ENCODE measurements at places on chromosomes 6 and 20.

DNA sequence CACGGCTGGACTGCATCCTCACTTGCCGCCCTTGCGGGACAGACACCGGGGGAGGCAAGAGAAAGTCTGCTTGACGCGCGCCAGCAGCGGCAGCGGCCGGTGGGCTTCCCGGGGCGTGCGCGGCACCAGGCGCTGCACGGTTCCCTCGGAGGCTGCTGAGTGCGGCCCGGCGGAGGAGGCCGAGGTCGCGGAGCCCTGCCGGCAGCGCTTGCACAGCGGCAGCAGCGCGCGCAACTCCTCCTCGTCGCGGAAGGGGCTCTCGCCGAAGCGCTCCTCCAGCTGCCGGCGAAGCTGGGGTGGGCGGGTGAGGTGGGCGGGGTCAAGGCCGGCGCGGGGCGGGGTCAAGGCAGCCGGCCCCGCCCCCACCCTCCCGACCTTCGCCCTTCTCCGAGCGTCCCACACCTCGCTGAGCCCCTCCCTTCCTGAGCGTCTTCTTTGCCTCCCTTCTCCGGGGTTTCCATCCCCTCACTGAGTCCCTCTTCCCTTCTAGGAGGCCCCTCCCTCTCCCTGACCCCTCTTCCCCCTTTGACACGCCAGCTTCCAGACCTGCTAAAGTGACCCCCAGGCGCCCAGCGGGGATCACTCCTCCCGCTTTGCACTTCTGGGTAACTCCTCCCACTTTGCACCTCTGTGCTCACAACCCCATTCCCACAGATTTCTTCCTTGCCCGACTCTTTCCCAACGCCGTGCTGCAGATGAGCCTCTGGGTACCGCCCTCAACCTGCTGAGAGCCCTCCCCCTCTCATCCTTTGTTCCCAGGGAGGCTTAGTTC lies 8.8 kb downstream of the DUSP15 start:
- peak; percentile 63 for DNase-seq

DNA sequence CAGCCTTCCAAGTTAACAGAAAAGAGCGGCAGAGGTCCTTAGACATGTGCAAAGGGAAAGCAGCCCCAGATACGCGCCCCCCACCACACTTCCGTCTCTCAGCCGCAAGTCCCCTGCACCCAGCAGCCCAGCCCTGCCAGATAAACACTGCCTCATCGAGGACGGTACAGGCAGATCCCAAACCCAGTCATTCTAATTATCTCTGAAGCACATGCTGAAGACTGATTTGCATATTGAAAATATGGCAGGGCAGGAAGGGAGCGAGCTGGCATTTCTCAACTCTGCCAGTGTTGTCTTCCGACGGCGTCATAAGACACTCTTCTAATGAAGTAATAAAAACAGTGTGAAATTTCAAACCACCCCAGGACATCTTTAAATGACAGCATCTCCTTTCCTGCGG lies 122.8 kb upstream of the CDH4 start:
- DNase-seq, result no peak

- DNase-seq, result no peak
Observed at GRCh38 chr6:42555477-42556457, 8.1 kb upstream of the UBR2 start.

DNA sequence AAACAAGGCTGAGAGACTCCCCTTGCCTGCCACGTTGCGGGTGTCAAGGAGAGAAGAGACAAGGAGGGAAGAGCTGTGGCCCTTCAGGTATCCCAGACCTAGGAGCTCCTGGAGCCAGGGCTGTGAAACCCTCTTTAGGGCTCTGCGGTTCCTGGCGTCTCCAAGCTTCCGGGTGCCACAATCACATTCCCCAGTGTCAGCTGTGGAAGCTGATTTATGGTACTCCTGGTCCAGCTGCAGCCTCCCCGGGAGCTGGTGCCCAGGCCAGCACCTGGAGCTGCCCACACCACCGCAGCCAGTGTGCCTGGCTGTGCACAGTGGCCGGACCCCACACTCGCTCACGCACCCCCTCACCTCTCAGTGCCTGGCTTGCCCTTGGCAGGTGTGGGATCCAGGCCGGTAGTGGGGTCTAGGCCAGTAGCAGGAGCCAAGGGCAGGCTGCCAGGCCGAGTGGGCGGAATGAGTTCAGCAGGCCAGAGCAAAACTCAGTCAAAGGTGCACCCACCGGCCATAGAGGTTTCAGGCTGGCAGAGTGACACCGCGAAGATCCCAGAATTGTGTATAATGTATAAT lies 58.9 kb upstream of the L3MBTL3 start:
- DNase-seq, result no peak

- DNase-seq, result no peak
Observed at GRCh38 chr20:44728801-44729443, 13.8 kb downstream of the CCN5 start.

DNA sequence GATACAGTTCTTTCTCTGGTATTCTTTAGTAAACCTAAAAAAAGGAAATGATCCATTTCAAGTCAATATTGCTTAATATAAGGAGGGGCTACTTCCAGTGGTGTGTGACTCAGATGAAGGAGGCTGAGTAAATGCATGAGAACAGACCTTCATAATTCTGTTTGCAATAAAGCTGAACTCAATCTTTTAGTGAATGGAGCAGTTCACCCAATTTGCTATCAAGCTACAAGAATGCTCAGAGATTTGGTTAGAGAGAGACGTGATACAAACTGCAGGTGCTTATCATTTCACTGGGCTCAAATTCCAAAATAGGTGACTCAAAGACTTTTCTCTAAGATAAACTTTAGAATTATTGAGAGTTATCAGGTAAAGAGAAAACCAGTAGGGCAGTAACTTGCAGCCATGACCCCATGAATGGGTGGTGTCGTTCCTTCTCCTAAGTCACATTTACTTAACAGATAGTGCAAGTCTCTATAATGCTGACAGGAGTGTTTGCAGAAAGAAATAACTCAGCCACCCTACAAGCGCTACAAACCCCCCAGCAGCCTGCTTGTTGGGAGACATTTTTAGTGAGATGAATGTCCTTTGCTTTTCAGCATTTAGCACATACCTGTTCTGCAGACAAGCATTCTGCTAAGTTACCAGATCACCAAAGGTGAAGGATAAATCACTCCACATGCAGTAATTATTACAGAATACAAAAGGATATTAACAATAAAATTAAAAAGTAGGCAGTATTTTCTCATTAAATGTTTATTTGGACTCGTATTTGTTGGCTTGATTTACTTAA lies 16.4 kb upstream of the BLOC1S5 start:
- no peak for DNase-seq

GRCh38 chr6:145602726-145603326 lies 132.5 kb downstream of the EPM2A start:
- no peak for DNase-seq

DNA sequence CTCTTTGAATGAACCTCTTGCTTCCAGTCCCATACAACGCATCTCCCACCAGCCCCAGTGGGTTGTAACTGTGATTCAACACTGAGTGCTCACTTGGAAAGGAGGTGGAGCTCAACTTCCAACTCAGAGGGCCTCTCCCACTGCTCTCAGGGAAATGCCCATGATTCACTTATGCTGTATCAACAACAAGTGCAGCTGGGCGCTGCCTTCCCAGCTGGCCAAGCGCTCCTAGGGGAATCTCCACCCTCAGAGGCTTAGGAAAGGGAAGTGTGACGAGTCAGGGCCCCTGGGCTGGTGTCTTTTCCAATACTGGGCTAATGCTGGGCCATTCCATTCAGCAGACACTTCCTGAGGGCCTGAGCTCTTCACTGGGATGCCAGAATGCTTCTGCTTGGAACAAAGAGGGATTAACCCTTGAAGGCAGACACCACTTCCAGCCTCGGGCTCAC lies 8.1 kb upstream of the OCSTAMP start:
- no peak for DNase-seq

GRCh38 chr6:167058261-167058660 lies 59.1 kb downstream of the CEP43 start:
- DNase-seq, result no peak

GRCh38 chr6:96823743-96824142 lies 13.5 kb downstream of the GPR63 start:
- no peak for DNase-seq

- no peak for DNase-seq
Observed at GRCh38 chr6:2783188-2783963, 18.2 kb downstream of the WRNIP1 start.

DNA sequence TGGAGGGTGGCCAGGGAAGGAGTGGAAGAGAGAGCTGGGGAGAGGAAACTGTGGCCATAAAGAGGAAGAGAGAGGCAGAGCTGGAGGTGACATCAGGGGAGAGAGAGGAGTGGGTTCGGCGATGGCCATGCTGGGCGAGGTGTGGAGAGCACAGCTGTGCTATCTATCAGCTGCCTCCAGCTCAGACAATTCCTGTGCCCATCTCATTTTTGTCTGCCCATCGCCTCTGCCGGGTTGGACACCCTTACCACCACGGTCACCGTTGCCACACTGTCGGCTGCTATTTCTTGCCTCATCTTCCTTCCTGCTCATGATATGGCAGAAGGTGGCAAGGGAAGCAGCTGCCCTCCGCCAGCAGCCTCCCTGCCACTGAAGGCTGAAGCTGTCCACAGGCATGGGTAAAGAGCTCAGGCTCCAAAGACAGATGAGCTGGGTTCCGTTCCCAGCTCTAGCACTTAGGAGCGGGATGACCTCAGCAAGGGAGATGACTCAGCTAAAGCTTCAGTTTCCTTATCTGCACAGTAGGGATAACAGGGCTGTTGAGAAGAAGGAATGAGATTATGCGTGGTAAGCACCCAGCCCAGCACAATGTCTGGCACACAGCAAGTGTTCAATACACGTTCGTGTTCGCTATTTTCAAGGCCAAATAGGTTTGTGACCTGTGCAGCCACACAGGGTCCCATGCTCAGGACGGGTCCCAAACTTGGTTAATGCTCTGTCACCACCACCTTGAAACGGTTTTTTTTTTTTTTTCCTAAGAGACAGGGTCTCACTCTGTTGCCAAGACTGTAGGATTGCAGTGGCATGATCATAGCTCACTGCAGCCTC lies 21.9 kb upstream of the TAF8 start:
- no peak for DNase-seq

DNA sequence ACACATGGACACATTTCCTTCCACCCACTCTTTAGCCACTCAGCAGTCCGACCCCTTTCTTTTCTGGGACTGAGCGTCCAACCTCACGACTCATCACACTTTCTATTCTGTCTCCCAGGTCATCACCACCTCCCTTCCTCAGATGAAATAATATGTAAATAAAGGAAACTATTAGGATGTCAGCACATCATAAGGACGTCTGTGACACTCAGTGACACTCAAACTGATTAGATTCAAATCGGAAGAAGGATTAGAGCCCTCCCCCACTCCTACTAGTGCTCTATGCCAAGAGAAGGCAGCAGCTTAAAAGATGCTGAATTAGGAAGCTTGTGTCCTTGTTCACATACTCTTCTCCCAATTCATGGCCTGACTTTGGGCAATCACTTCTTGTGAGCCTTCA lies 113.6 kb downstream of the TNFRSF21 start:
- no peak for DNase-seq

GRCh38 chr6:7169296-7169721 lies 61.5 kb downstream of the RREB1 start:
- no peak for DNase-seq

DNA sequence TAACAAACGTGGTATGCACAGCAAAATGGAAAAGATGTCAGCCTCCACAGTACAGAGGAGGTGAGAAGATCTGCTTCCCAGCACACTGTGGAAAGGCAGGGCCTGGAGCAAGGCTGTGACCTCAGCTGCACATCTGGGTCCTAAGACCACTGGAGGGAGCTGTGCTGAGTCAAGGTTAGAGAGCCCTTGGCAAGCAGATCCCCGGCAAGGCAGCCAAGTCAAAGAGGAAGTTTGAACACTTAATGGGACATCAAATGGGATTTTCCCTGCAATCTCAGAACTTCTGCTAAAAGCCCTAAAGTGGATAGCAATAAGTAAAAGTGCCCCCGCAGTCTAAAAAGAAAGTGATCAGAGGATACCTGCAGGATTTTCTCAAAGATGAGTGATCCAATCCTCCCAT lies 39.5 kb downstream of the UNC5CL start:
- DNase-seq, result peak; percentile 66

DNA sequence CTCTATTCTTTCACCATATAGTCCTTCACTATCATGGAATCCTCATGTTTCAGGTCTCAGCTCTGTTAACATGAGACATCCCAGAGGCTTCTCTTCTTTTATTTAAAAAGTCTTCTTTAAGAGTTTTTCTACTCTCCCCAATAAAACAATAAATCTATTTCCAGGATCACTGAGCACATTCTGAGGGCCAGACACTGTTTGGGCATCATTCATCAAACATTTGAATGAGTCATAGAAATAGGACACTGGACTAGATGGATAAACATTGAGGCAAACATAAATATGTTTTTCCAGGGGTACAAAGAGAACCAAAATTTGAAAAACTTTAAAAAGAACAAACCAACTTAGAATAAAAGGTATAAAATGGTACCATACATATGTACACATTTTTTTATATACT lies 554.4 kb downstream of the KIF16B start:
- no peak for DNase-seq

- DNase-seq, result no peak
Observed at GRCh38 chr6:95693108-95693507, 115.8 kb downstream of the MANEA start.

GRCh38 chr20:36225666-36226065 lies 10.6 kb upstream of the AAR2 start:
- DNase-seq, result no peak

DNA sequence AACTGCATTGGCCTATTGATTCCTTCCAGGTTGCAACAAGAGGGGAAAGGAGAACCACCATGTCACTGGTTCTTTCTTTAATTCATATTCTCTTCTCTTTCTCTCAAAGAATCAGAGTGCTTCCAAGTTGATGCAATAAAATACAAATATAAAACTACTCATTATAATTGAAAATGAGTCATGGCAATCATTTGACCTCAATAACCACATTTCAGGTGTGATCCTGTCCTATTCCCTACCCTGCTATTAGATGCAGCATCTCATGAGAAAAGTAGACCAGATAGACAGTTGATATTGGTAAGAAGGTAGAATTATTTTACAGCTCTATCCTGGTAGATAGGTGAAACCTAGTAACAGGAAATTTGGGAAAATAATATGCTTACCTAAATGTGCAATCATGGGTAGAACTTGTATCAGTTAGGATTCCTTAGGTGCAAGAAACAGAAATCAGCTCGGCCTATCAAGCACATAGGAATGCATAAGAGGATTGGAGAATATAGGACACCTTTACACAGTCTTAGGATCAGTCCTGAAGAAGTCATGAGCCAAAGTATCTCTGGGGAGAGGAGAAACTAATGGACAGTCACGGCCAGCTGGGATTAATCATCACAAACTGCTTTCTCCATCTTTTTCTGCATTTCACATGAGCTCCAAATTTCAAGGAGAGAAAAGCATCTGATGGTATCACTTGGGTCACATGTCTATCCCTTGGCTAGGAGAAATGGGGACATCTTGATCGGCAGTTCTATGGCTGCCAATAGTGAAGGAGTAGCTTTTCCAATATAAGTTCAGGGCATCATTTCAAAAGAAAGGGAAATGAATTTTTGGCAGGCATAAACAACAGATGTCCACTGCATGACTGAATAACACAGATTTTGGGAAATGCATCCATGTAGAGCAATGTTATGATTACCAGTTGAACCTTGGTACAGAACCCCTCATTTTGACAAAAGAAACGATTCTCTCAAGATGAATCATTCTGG lies 19.3 kb upstream of the RNF146 start:
- DNase-seq, result no peak

GRCh38 chr6:33779895-33780294 lies 9.0 kb downstream of the LEMD2 start:
- DNase-seq, result no peak
